ENCODE measurements at places on chromosomes 16 and 17. TPM values are rescaled to one million over a fixed set of nuclear protein-coding genes. Genes with fewer than 3 reads are reported as not detected.

- no peak overlapping the region for H3K4me3 ChIP-seq
- H3K4me1 ChIP-seq: no peaks in the 10 kb centered on the region
- H3K27me3 ChIP-seq: no peaks in the 10 kb centered on the region
Measured at GRCh38 chr17:66043419-66043818, 148.5 kb downstream of the CEP112 start.

DNA sequence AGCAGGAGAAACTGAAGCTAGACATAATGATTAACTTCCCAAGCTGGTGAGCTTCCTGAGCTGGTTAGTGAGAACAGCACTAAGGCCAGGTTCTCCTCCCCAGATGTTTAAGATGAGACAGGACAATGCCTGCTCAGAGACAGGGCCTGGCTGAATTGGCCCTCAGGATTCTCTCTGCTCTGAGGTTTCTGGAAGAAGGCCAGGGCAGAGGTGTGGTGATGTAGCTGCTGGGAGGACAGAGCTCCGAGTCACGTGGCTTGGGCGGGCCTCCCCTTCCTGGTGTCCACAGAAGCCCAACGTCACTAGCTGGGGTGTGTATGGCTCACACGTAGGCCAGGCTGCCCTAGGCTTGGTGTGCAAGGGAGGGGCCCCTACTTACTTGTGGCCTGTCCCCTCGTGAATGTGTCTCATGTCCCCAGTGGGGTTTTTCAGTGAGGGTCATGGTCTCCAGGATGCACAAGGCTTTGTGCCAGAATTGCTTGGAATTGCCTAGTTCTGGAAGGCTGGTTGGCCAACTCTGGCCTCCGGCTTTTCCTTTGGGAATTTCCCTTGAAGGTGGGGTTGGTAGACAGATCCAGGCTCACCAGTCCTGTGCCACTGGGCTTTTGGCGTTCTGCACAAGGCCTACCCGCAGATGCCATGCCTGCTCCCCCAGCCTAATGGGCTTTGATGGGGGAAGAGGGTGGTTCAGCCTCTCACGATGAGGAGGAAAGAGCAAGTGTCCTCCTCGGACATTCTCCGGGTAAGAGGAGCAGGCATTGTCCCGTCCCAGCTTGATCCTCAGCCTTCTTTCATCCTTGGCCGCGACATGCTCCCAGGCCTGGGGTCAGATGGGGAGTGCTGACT, 3.4 kb downstream of the NOD2 start:
- no peak overlapping the region for H3K4me3 ChIP-seq
- H3K27ac ChIP-seq: no peak overlapping the region
- DNase-seq: peak; percentile 56

Gene CLDN9
- total RNA-seq: 0.18 TPM

- DNase-seq: no peak
- peak overlapping the region; percentile 62 for H3K4me3 ChIP-seq
- H3K4me1 ChIP-seq: peaks cover 21% of the 10 kb centered on the region
- H3K27ac ChIP-seq: peak overlapping the region; percentile 18
Measured at GRCh38 chr17:81990836-81991683, 13.6 kb downstream of the ASPSCR1 start.

DNA sequence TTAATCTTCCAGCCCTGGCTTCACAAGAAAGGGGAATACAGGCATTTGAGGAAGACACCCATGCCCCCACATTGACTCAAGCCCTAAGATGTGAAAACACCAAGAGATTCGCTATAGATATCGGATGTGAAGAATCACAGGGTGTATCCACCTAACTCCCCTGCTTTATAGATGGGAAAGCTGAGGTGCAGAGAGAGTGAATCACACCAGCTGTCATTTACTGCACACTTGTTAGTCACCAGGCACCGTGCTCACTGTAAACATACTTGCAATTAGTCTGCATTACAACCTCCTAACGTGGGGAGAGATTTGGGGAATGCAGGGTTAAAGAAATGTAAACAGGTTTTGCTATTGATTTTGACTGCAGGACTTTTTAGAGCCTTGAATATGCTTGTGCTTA, 325.5 kb downstream of the C16orf95 start:
- peak; percentile 43 for DNase-seq
- peaks cover 11% of the 10 kb centered on the region for H3K36me3 ChIP-seq
- peaks cover 47% of the 10 kb centered on the region for H3K4me1 ChIP-seq
- no peak overlapping the region for H3K4me3 ChIP-seq
- peaks cover 12% of the 10 kb centered on the region for H3K27me3 ChIP-seq

- H3K27me3 ChIP-seq: peaks cover 2% of the 10 kb centered on the region
- H3K36me3 ChIP-seq: no peaks in the 10 kb centered on the region
- no peak for DNase-seq
- no peak overlapping the region for H3K4me3 ChIP-seq
- peaks cover 10% of the 10 kb centered on the region for H3K4me1 ChIP-seq
- no peak overlapping the region for H3K27ac ChIP-seq
Measured at GRCh38 chr17:41153856-41154255, 4.2 kb upstream of the KRTAP4-5 start.

Gene PLA2G10
- not detected for total RNA-seq

Gene RAD51C
- total RNA-seq: 20.8 TPM

Gene HS3ST2
- total RNA-seq: not detected

- H3K4me3 ChIP-seq: no peak overlapping the region
- no peaks in the 10 kb centered on the region for H3K4me1 ChIP-seq
- no peak for DNase-seq
Measured at GRCh38 chr17:33680472-33680871, 387.4 kb upstream of the ASIC2 start.

DNA sequence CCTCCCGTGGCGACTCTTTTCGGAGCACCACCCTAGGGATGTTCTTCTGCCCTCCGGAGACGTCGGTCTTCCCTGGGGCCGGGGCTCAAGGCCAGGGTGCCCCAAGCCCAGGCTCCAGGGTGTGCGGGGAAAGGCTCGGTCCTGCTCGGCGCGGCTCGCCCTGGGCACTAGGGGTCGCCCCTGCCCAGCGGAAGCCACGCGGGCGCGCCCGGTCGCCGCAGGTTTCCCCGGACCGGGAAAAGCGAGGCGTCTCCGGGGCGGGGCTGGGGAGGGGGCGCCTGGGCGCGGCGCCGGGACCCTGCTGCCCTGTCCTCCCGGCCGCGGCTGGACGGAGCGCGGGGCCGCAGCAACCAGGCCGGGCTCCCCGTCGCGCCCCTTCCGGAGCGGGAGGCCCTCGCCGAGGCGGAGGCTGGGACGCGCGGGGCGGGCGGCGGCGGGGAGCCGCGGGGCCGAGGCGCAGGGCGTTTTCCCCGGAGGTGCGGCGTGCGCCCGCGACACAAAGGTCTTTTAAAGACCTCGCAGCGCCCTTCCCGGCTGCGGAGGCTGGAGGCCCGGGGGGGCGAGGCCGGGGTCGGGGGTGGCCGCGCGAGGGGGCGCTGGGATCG, 76.4 kb downstream of the MRC2 start:
- H3K4me3 ChIP-seq: peak overlapping the region; percentile 90
- peaks cover 15% of the 10 kb centered on the region for H3K36me3 ChIP-seq
- H3K4me1 ChIP-seq: peaks cover 44% of the 10 kb centered on the region
- H3K27me3 ChIP-seq: peaks cover 7% of the 10 kb centered on the region

Gene YPEL2
- 2.9 TPM for total RNA-seq

DNA sequence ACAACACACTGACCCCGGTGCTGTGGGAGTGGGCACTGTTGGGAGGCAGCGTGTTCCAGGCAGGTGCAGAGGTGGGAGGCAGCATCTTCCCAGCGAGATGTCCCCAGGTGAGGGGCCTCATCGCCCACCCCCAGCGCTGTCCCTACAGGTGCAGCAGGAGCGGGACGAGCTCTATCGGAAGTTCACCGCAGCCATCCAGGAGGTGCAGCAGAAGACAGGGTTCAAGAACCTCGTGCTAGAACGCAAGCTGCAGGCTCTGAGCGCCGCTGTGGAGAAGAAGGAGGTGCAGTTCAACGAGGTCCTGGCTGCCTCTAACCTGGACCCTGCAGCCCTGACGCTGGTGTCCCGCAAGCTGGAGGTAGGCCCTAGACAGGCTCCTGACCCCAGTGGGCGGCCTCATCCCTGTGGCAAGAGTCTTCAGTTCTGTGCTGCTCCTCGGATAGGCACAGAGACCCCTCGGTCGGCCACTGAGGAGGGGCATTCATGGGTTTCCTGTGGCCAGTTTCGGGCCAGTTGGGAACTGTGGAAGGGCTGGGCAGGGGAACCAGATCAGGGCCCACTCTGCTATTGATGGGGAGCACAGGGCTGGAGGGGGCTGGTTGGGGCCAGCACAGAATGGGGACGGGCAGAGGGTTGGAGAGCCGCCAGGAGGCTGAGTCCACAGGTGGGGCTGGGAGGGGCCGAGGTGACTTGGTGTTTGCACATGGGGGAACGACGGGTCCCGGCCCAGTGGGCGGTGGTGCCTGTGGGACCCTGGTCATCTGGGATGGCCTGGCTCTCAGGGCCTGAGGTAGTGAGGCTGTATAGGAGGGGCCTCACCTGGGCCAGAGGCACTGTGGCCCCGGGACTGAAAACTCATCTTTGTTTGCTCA, 21.1 kb upstream of the DBNDD1 start:
- no peak for DNase-seq
- H3K4me1 ChIP-seq: no peaks in the 10 kb centered on the region
- no peaks in the 10 kb centered on the region for H3K27me3 ChIP-seq
- H3K36me3 ChIP-seq: peaks cover 24% of the 10 kb centered on the region
- no peak overlapping the region for H3K4me3 ChIP-seq

Gene CCL14
- total RNA-seq: not detected

- no peak overlapping the region for H3K27ac ChIP-seq
- DNase-seq: peak; percentile 30
- H3K27me3 ChIP-seq: peaks cover 7% of the 10 kb centered on the region
- no peaks in the 10 kb centered on the region for H3K36me3 ChIP-seq
- H3K4me3 ChIP-seq: no peak overlapping the region
Measured at GRCh38 chr17:35973333-35974260, 7.7 kb downstream of the CCL16 start.

DNA sequence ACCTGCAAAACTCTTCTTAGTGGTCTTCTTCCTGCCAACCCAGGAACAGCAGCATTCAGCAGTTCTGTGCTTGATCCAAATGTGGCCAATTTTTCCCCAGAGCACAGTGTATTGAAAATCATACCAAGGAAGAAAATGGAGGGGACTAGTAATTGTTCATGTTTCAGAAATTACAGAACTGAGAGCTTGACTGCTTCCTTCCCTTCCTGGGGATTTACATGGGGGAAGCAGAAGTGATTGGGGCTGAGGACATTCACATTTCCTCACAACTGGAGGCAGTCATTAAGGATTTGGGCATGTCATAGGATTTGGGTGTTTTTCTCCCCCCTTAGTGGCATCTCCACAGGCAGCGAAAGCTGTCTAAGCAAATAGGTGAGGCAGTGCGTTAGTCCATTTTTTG, 19.7 kb downstream of the CIITA start:
- DNase-seq: no peak
- no peaks in the 10 kb centered on the region for H3K36me3 ChIP-seq
- no peak overlapping the region for H3K27ac ChIP-seq
- H3K4me3 ChIP-seq: no peak overlapping the region

Gene FOXF1
- 17.9 TPM for total RNA-seq

GRCh38 chr17:50157891-50158290, 7.4 kb upstream of the PPP1R9B start:
- H3K27me3 ChIP-seq: peaks cover 4% of the 10 kb centered on the region
- H3K4me3 ChIP-seq: no peak overlapping the region
- no peak overlapping the region for H3K27ac ChIP-seq
- peaks cover 30% of the 10 kb centered on the region for H3K4me1 ChIP-seq
- H3K36me3 ChIP-seq: no peaks in the 10 kb centered on the region

DNA sequence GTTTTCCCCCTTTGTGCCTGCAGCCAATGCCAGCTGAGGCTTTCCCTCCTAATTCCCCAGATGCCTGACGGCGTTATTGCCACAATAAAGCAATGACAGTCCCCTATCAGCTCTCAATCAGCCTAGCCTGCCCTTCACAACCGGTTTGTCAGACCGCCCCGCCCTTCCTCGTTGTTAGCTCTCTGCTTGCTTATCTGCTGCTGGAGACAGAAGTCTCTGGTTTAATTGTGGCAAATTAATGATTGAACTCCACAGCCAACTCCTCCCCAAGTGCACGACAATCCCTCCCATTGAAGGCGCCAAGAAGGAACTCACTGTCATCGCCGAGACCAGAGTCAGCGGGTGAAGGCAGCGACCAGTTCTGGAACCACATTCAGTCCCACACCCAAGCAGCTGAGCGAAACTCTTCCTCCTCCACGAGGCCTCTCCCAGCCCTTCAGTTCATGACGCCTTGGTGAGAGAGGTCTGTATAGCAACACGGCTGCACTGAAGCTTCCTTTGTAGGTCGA, 474.4 kb downstream of the SLC39A11 start:
- no peak for DNase-seq
- H3K27me3 ChIP-seq: peaks cover 14% of the 10 kb centered on the region
- no peak overlapping the region for H3K27ac ChIP-seq
- H3K36me3 ChIP-seq: no peaks in the 10 kb centered on the region
- H3K4me3 ChIP-seq: no peak overlapping the region
- peaks cover 26% of the 10 kb centered on the region for H3K4me1 ChIP-seq

DNA sequence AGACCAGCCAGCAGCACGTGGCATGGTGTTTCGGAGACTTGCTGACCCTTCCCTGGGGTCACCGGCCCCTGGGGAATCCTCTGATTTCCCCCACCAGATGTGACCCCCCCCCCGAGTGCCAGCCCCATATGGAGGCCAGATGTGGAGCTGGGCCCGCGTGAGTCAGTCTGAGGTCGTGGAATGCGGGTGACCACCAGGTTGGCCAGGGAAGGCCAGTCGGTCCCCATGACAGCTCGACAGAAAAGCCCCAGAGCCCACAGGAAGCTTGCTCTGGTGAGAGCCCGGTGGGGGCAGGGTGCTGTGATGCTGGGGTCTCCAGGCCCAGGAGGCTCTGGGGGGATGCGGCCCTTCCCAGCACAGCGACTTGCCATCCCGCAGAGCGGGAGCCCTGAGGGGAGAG, 209.0 kb downstream of the NTN1 start:
- H3K36me3 ChIP-seq: no peaks in the 10 kb centered on the region
- H3K27ac ChIP-seq: no peak overlapping the region
- DNase-seq: no peak

DNA sequence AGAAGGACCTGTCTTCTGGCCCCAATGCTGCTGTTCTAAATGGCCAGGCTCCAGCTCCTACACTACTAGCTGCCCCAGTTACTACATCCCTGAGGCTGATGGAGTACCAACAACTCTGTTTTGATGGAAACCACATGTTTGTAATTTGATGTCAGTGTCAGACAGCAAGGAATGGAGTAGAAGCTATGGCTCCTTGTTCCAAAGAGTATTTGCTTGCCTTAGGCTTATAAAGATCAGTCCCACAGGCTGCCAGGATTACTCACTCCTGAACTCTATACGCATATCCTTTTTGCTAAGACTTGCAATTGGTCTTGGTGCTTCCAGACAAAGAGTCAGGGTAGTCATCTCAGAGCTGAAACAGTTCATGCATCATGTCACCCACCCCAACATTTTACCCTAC, 139.6 kb downstream of the HS3ST3A1 start:
- H3K36me3 ChIP-seq: no peaks in the 10 kb centered on the region
- peak; percentile 73 for DNase-seq
- peaks cover 29% of the 10 kb centered on the region for H3K4me1 ChIP-seq
- peak overlapping the region; percentile 67 for H3K27ac ChIP-seq
- no peak overlapping the region for H3K4me3 ChIP-seq

Gene LPO
- not detected for total RNA-seq

- peaks cover 5% of the 10 kb centered on the region for H3K27me3 ChIP-seq
- no peaks in the 10 kb centered on the region for H3K4me1 ChIP-seq
- no peaks in the 10 kb centered on the region for H3K36me3 ChIP-seq
- DNase-seq: no peak
- no peak overlapping the region for H3K27ac ChIP-seq
- H3K4me3 ChIP-seq: no peak overlapping the region
Measured at GRCh38 chr16:88886845-88887521, 20.5 kb upstream of the PABPN1L start.

Data from HFFc6 (cell line).